Amniotic epithelial cell (primary cell): ENCODE measurements at places on chromosomes 6 and 20.

GRCh38 chr20:16707674-16708073 lies 22.2 kb upstream of the SNRPB2 start:
- no peak for DNase-seq

- DNase-seq: no peak
These were observed 3.2 kb downstream of the RBM38 start for GRCh38 chr20:57394121-57395082.

DNA sequence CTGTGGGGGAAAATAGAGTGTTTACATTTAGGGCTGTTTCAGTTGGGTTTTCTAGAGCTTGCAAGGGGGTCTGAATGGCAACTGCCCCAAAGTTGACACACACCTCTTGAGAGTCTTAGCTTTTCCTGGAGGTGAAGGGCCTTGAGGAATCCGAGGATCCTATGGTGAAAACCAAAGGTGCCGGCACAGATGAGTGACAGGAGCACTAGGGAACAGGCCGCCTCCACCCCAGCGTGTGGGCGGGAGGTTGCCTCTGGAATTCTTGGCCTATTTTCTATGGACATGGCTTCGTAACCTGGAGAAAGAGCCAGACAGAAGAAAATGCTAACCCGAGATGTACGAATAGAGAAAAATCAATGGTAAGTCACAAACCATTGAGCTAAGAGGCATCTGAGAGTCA lies 283.2 kb upstream of the FOXQ1 start:
- no peak for DNase-seq

GRCh38 chr20:21510414-21511384 lies 3.2 kb downstream of the NKX2-2 start:
- no peak for DNase-seq

- no peak for DNase-seq
These were observed 48.8 kb downstream of the SRC start for GRCh38 chr20:37394543-37395409.

GRCh38 chr6:45075246-45075645 lies 252.9 kb upstream of the RUNX2 start:
- DNase-seq: peak; percentile 100

DNA sequence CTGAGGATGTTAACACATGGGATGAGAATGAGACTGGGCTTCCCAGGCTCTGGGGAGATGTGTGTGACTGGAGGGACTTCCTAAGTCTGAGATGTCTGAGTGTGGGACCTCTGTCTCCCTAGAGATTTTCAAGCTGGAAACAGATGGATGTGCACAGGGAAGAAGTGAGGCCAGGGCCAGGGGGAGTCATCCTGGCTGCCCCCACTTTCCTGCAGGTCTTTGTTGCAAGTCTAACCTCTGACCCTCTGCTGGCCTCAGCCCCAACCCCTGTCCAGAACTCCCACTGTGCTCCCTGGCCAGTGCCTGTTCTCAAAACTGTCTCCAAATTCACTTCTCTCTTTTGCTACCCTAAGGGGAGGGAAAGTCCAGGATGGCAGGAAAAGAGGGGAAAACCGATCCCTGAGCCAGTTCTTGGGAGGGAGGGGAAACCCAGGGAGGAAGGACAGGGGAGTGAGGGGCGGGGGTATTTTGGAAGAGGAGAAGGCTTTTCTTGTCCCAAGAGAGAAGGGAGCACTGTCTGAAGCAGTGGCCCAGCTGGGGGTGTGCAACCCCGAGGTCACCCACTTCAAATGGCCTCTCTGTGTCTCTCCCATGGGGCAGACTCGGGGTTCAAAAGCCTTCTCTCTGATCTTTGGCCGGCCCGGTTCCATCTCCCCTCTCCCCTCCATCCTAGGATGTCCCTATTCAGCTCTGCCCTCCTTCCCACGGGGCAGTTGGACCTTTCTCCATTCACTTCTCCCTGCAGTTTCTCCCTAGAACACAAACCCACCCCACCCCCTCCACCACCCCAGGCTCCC lies 3.1 kb downstream of the PPP1R18 start:
- DNase-seq: no peak
